Cardiac muscle cell (in vitro differentiated cells and primary cell): ENCODE measurements at places on chromosomes 6 and 20.

DNA sequence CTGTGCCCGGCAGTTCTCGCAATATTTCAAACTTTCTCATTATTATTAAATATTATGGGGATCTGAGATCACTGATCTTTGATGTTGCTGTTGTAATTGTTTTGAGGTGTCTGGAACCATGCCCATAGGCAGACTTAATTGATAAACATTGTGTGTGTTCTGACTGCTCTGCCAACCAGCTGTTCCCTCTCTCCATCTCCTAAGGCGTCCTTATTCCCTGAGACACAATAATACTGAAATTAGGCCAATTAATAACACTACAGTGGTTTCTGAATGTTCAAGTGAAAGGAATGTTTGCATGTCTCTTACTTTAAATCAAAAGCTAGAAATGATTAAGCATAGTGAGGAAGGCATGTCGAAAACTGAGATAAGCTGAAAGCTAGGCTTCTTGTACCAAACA lies 7.6 kb downstream of the MAPK14 start:
- peak; percentile 33 for DNase-seq

DNA sequence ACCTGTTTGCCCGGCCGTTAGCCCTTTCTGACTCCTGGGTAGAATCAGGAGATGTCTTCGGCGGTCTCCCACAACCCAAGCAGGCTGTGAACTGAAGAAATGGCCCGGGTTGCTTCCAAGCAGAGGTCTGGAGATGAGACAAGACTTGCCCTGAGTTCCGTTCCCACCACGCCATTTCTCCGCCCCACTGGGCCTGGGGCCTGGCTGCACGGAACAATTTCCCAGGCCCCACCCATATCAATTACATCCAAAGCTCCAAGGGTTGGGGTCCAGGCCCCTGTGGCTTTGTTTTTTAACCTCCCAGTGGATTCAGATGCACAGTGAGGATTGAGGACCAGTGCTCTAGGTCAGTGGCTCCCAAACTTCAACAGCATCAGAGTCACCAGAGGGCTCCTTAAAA lies 214.5 kb upstream of the ARID1B start:
- DNase-seq: no peak

DNA sequence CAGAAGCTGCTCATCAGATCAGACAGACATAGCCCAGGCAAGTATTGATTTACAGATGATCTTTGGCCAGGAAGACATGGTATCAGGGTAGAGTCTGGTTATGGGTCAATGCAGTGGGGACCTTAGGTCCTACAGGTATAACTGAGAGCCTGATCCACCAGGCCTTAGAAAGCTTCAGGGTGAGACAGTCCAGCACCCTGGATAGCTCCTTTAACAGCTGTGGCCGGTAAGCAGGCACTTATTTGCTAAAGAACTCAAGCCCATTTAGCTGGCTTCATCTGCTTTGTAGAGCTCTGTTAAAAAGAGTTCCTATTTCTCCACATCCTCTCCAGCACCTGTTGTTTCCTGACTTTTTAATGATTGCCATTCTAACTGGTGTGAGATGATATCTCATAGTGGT lies 39.6 kb downstream of the ESR1 start:
- peak; percentile 67 for DNase-seq

DNA sequence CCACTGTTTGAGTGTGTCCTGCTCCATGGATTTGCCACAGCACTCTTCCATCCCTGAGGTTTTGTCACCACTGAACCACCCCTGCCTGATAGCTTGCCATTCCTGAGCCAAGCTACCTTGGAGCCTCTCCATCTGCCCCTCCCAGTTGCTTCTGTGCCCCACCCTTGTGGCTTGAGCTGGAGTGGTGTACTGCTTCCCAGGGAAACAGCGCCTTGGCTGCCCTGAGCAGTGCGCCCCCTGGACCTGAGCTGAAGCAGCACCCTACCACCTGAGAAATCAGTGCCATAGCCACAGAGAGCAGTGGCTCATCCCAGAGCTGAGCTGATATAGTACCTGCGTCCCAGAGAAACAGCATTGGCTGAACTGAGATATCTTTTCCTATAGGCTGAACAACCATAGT lies 40.3 kb downstream of the IL22RA2 start:
- no peak for DNase-seq

GRCh38 chr6:7204726-7205125 lies 97.0 kb downstream of the RREB1 start:
- peak; percentile 25 for DNase-seq

GRCh38 chr20:49768204-49769047 lies 44.2 kb upstream of the SLC9A8 start:
- peak; percentile 97 for DNase-seq

DNA sequence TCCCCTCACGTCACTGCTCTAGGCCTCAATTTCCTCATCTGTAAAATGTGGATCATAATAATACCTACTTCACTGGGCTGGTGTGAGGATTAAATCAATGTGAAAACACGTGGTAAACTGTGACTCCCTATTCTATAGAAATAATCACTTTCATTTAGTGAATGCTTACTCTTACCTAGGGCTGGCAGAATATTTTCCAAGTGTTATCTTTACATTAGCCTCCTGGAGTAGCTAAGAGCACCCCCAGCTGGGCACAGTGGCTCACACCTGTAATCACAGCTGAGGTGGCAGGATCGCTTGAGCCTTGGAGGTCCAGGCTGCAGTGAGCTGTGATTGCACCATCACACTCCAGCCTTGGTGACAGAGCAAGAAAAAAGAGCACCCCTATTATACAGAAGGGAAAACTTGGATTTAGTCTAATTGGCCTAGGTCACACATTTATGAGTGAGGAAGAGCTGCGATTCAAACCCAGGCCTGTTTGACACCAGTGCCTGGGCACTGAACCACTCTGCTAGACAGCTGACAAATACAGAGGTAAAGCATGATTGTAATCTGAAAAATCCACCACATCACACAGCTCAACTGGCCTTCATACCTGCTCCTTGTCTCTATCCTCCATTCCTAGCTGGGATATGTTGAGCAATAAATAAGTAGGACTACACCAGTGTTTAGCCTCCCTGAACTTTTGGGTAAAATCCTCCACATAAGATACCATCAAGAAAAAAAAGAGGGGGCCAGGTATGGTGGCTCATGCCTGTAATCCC lies 1.4 kb upstream of the SNTA1 start:
- no peak for DNase-seq

- no peak for DNase-seq
Observed at GRCh38 chr6:127397729-127398630, 54.6 kb upstream of the ECHDC1 start.

- no peak for DNase-seq
Observed at GRCh38 chr20:33252460-33252859, 16.7 kb downstream of the BPIFA1 start.

DNA sequence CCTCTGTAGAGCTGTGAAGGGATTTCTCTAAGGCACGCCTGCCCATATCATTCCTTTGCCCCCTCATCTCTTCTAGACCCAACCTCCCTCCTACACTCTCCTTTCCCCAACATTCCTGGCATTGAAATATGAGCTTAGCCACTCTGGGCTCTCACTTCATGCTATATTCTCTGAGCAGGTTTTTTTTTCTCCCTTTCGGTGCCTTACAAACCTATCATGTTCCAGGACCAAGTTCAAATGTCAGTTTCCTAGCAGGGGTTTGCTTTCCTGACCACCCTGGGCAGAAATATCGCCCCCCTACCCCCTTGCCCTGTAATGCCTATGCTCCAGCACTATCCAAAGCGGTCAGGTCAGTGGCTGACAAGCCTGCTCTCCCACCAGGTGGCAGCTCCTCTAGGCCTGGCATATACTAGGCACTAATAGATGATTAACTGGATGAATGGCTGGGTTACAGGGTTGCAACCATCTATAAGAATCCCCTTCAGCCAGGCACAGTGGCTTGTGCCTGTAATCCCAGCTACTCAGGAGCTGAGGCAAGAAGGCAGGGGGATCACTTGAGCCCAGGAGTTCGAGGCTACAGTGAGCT lies 25.7 kb upstream of the AAR2 start:
- peak; percentile 7 for DNase-seq

DNA sequence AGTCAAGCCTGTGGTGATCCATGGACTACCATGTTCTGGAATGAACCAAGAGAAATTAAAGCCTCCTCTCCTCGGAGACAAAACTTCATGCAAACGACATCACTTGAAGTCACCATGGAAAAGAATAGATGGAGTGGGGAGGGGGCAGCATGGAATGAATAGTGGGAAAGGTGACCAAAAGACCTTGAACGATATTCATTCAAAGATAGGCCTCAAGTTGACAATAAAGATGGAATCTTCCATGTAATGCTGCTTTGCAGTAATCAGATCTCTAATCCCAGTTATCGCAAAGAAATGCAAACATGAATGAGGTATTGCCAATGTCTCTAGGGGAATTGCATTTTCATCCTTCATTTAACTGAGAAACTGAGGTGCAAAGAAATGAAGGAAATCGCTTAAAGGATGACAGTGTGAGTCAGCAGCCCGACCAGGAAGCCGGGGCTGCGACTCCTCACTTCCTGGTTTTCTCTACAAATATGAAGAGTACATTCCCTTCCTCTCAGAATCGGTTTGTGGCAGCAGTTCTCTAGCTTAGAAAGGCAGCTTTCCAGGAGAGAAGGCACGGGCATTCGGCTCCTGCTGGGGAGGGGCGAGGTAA lies 65.6 kb upstream of the RREB1 start:
- DNase-seq: no peak

- no peak for DNase-seq
Observed at GRCh38 chr20:31472395-31473330, 2.3 kb downstream of the DEFB124 start.

DNA sequence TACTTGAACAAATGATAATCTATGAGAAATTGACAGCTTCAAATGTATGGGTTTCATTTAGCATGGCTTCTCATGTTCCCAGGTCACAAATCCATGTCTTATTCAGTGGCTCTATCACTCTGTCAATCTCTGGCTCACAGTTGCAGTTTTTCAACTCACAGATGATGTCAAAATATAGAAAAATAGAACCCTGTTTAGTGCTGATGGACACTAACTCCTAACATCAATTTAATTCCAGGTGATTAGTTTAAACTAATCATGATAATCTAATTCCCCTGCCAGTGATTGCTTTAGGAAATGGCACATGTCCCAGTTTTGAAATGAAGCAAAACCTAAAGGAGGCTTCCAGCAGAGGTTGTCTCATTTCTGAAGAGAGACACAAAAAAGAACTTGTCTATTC lies 13.0 kb downstream of the KHDC1 start:
- no peak for DNase-seq

DNA sequence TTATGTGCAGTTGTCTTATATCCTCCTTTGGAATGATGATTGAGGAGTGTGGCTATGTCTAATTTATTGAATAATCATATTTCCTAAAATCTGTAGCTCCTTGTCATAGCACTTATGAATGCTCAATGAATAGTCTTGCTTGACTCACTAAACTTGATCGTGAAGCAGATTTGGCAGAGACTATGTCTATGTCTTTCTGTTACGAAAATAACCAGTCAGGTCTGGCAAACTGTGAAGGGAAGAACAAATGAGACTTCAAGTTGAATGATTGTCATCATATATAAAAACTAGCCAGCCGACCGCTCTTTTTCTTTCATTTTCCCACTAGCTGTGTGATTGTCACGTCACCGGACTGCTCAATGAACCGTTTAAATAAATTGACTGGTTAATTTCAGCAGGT lies 1303.9 kb upstream of the GJE1 start:
- no peak for DNase-seq

DNA sequence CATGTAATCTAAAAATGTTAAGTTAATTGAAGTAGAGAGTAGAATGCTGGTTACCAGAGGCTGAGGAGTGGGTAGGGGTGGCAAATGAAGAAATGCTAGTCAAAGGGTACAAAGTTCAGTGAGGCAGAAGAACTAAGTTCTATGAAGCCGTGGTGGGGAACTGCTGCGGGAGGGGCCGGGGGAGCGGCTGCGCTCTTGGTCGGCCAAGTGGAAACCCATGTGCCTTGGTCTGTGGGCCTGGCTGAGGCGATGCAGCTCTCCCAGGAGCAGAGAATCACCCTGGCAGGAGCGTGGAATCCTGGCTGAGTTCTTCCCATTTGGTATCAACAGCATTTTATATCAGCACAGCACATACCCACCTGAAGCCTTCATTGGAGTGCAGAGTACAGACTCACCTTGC lies 22.3 kb downstream of the TTLL2 start:
- DNase-seq: no peak

GRCh38 chr20:46828471-46828870 lies 66.2 kb upstream of the EYA2 start:
- peak; percentile 24 for DNase-seq

DNA sequence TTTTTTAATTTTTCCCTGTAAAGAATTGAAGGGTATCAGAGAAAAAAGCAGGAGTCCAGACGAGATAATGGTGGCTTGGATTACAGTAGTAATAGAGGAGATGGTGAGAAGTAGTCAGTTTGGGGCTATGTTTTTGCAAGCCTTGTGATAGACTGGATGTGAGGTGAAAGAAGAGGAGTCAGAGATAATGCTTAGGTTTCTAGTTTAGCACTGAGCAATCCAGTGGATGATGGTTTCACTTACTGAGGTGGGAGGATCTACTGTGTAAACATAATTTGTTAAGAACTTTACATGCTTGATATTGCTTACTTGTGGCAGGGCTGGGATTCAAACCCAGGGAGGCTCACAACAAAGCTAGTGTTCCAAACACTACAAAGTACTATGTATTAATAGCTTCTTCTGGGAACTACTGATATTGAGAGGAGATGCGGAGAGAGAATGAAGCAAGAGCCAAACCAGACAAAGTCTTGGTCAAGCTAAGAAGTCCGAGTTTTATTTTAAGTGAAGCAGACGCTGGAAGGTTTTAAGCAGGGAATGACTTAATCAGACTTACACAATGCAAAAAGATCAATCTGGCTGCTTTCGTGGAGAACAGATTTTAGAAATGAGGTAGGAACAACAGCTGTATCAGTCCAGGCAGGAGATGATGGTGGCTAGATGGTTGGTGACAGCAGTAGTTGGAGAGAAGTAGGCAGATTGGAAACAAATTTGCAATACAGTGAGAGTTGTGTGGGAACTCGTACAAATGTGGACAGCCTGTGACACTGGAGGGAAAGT lies 58.0 kb downstream of the ZFAND3 start:
- peak; percentile 8 for DNase-seq

- no peak for DNase-seq
Observed at GRCh38 chr20:47773371-47773786, 11.9 kb downstream of the SULF2 start.

DNA sequence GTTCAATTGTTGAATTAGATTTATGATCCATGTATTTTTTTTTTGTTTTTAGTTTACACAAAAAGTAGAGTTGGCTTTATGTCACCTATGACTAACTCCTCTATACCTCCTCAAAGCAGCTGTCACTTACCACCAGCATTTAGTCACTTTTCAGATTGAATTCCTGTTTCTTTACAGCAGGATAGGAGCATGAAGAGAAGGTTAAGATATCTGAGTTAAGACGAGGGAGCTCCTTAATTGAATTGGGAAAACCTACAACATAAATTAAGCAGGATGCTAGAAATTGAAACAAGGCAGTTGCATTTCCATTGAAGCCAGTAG lies 237.2 kb downstream of the FARS2 start:
- no peak for DNase-seq

DNA sequence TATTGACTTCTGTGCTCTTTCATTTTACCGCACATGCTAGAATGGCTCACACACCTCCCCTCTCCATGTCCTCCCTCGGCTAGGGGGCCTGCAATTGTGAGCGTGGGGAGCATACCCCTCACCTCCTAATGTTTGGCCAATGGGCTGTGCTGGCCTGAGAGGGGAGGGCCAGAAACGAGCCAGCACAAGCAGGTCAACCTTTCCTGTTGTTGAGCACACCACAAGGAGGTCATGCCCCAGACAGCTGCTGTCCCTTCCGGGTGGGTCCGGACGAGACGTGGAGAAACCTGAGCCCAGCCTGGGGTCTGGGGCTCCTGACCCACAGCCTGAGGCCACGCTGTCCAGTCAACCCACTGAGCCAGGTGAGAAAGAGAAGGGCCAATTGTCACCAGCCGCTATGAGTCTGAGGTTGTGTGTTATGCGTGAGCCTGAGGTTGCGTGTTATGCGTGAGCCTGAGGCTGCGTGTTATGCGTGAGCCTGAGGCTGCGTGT lies 77.4 kb downstream of the TTLL2 start:
- no peak for DNase-seq
